ENCODE measurements at places on chromosomes 5 and 9.

- DNase-seq = no peak
Measured at GRCh38 chr9:136844761-136845464, 2.6 kb downstream of the AJM1 start.

- DNase-seq = no peak
Measured at GRCh38 chr5:149376711-149377447, 2.2 kb downstream of the IL17B start.

- DNase-seq = no peak
Measured at GRCh38 chr5:135058331-135058732, 24.3 kb upstream of the PITX1 start.

- no peak for DNase-seq
Measured at GRCh38 chr9:100577776-100578448, at the start of gene CAVIN4. TSS of gene CAVIN4 (plus strand) at chr9:100578079. CDS start at chr9:100578144, 65 bp downstream.

GRCh38 chr5:368183-369084, 46.9 kb downstream of the AHRR start:
- peak; percentile 25 for DNase-seq

- no peak for DNase-seq
Measured at GRCh38 chr5:96626956-96627355, 35.2 kb upstream of the CAST start.

GRCh38 chr5:132750471-132751230, 3.4 kb downstream of the CCNI2 start:
- no peak for DNase-seq

GRCh38 chr5:124401476-124402143, 344.8 kb downstream of the ZNF608 start:
- no peak for DNase-seq

DNA sequence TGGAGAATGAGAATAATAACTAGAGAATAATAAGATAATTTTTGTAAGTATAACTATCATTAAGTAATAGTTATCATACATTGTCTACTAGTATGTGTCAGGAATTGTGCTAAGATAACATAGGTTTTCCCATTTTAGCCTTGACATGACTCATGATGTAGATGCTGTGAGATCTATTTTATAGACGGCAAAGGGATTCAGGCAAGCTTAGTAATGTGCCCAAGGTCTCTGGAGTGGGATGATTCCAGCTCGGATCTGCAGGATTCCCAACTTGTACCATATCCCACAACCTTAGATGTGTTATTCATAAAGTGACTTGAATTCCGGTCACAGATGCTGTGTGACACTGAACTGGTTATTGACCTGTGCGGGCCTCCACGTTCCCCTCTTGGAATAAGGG, 51.5 kb downstream of the IL31RA start:
- no peak for DNase-seq

GRCh38 chr9:132147839-132148238, 14.0 kb upstream of the NTNG2 start:
- DNase-seq = no peak

GRCh38 chr5:37735649-37736347, 104.0 kb downstream of the GDNF start:
- no peak for DNase-seq

GRCh38 chr9:14097666-14098415, 216.1 kb downstream of the NFIB start:
- no peak for DNase-seq

DNA sequence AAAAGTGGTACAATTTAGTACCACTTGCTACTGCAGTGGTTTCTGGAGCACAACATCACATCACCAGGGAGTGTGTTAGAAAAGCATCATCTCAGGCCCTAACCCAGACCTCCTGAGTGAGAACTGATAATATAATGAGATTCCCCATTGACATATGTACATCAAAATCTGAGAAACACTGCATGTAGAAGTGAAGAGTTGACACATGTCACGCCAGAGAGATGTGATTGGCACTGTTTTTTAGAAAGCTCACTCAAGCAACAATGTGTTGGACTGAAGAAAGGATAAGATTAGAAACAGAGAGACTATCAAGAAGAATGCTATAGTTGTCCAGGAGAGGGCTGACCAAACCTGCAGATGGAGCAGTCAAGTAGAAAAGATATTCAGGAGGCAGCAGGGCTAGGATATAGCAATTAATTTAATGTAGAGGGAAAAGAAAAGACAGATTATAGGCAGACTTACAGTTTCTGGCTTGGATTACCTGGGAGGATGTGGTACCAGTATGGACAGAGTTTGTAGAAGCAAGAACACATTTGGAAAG, 324.4 kb upstream of the ADAMTSL1 start:
- DNase-seq = no peak

DNA sequence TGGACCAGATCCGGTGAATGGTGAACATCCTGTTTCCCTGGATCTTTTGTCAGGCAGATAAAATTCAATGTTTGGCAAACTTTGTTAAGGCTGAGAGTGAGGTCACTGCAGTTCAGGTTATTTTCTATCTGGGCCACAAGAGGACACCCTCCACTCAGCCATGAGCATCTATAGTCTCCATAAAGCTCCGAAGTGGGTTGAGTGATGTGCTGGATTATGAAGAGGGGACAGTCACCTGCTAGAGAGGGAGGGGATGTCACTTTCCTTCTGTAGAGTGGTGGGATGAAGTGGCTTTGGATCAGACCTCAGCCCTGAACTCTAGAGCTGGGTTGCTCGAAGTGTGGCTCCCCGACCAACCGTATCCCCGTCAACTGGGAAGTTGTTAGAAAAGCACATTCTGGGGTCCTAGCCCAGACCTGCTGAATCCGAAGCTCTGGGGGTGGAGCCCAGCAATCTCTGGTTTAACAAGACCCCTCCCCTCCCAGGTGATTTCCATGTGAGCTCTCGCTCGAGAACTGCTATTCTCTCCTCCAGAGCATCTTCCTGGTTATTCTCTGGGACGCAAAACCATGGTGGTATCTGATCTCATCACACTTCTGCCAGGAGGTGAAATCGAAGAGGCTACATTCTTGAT, 31.8 kb upstream of the FGF1 start:
- peak; percentile 90 for DNase-seq

Data from Kasumi-1 (cell line).